ENCODE measurements at places on chromosomes 3 and 15.

- no peak for DNase-seq
Observed at GRCh38 chr3:133211449-133211848, 173.3 kb downstream of the TMEM108 start.

DNA sequence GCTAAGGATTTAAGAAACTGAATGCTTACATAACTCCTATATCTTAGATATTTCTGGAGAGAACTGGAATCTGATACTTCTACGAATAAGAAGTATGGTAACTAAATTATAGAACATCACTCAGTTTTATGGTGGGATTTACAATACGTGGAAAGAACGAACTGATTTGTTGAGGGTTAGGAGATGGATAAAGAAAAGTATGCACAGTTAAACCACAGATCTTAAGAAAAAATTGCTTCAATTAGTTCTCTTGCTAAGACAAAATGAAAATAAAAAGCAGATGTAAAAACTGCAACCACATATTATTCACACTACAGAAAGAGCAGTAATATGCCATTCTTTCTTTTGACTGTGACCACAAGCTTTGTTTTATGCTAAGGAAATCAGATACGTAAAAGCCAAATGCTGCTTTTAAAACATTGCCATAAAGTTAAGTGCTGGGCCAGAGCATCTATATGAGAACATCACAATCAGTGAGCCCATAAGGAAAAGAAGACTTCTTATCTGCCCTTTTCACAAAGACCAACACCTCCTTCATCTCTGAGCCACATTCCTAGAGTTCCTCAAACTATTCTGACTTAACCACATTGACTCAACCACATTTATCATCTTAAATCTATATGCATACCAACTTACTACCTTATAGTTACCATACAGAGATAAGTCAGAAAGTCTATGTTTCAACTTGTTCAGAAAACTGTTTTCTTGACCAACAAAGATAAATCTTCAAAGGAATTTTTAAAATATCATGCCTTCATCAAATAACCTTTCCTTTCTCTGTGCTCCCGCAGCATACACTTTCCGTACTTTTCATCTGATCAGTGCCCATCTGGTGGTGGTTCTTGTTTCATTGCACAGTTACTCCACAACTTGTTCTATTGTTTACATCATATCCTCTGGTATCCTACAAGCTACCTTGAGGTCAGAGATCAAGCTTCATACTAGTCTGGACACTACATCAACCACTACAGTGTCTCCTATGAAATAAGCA lies 61.7 kb downstream of the FSIP1 start:
- no peak for DNase-seq

- DNase-seq = no peak
Observed at GRCh38 chr15:53401503-53401902, 358.0 kb downstream of the WDR72 start.

- no peak for DNase-seq
Observed at GRCh38 chr15:66097151-66098021, 156.2 kb downstream of the MEGF11 start.

- DNase-seq = no peak
Observed at GRCh38 chr15:101651554-101652097, 555 bp downstream of the TM2D3 start.

DNA sequence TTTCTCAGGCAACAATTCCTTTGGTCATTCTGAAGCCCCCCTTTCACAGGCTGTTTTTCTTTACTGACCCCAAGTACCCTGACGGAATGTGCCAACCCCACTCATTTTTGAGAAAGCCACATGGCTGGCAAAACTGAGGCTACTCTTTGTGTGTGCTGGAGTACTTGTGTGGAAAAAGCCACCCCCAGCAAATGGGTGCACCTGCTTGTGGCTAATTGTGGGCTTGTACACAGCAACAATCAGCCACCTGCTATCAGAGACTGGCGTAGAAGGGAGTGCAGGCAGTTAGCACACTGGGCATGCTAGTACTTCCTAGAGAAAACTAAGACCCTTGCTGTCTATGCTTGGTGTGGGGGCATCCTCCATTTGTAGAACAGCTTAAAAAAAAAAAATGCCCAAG lies 110.1 kb upstream of the LMOD3 start:
- DNase-seq = no peak

DNA sequence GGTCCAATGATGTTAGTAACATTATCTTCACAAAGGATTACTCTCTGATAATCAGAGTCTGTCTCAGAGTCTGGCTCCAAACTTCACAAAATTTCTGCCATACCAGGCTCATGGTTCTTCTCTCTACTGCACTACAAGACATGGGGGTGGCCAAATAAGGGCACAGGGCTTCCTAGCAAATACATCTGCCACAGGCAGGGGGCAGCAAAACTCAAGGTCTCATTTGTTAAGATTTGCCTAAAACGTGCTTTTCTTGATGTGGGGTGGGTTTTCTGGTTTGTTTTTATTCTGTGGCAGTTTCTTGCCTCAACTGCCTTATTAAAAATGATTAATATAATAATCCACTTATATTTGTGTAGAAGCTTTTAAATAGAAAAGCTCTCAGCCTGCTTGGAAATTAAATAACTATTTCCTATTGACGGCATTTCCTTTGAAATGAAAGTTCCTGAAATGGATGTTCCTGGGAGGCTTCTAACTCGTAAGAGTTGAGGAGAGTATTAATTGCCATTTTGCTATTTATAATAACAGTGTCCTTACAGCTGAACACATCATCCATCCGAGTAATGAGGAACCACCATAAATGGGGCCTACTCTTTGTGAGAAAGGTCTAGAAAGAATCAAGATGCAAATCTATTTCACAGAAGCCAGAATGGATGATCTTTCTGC lies 53.8 kb downstream of the SST start:
- DNase-seq = no peak

DNA sequence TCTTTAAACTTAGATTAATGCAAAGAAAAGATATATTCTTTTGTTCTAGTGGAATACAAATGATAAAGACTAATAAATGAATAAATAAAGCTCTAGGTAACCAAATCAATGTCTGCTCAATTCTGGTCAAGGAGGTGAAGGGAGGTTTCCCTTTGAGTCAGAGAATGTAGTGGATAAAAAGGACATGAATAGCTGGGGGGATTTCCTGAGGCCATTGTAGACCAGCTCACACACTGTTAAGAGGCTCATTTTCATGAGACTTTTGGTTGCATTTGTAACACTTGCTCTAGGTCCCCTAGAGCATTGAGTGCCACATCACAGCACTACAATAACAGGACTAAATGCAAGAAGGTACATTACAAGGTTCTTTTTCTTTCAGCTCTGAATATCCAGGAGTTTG lies 170.7 kb downstream of the TIGIT start:
- DNase-seq = no peak

- no peak for DNase-seq
Observed at GRCh38 chr3:13072239-13072599, 1.0 kb downstream of the IQSEC1 start.

GRCh38 chr15:76905855-76906254 lies 715 bp upstream of the SCAPER start:
- no peak for DNase-seq

GRCh38 chr3:33717616-33717865 lies 513 bp downstream of the CLASP2 start:
- no peak for DNase-seq

DNA sequence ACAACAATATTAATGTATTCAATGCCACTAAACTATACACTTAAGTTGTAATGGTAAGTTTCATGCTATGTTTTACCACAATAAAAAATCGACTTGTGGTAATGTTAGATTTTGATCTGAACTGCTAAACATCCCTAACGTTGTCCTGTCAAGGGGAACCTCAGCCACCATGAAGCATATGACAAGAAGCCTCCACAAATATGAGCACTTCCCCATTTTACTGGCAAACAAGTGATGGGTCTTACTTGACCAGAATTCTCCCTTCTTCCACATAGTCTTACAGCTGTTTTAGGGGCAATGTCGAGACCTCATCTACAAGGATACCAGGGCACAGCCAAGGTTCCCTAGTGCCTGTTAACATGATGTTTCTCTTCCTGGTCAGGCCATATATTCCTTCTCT lies 124.2 kb upstream of the ABI3BP start:
- DNase-seq = no peak

- DNase-seq = no peak
Observed at GRCh38 chr15:31276596-31277298, 49.9 kb upstream of the KLF13 start.

- no peak for DNase-seq
Observed at GRCh38 chr3:173992416-173992815, 594.9 kb downstream of the NLGN1 start.

DNA sequence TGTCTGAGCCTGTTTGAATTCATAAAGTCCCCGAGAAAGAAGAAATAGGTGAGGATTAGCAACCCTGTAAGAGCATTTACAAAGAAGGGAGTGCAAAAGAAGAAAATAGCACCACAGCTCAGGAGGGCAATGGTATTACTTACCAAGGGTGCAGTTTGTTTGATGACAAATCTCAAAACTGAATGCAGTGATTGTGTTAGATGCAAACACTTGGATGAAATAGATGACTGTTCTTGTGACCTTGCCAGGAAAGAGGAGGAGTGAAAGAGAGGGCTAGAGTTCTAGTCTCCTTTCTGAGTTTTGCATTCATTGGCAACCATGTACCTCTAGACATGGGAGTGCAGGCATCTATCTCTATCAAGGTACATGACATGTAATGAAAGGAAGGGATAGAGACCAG lies 1030.8 kb upstream of the CFAP20DC start:
- DNase-seq = no peak

DNA sequence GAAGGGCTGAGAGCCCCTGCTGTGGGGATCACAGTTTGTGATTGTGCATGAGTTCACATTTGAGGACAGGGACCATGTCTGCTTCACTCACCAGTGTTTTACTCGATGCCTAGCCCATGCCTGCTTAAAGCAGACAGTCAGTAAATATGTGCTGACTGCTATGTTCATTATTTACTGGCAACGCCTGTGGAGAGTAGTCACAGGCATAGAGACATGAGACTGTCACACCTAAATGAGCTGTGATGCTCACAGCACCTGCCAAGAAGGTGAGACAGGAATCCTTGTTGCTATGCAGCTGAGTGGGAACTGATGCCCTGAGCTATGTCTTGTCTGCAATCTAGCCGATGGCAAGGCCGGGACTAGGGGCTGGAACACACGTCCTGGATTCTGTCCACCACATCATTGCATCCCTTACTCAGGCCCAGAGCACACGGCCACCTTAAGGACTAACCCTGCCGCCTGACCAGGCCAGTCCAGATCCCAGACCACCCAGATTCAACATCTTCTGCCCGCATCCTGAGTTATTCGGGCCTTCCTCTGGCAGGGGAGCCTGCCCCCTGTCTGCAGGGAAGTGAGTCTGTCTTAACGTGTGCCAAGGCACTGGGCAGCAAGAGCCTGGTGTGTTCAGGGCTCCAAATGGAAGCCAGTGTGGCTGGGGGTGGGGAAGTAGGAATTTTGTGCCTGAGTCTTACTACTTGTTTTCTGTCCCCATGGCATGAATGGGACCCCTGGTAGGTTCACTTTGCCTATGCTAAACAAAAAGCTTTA lies 44.8 kb downstream of the FGD5 start:
- no peak for DNase-seq

- DNase-seq = no peak
Observed at GRCh38 chr15:99467853-99468464, 97.8 kb upstream of the MEF2A start.

DNA sequence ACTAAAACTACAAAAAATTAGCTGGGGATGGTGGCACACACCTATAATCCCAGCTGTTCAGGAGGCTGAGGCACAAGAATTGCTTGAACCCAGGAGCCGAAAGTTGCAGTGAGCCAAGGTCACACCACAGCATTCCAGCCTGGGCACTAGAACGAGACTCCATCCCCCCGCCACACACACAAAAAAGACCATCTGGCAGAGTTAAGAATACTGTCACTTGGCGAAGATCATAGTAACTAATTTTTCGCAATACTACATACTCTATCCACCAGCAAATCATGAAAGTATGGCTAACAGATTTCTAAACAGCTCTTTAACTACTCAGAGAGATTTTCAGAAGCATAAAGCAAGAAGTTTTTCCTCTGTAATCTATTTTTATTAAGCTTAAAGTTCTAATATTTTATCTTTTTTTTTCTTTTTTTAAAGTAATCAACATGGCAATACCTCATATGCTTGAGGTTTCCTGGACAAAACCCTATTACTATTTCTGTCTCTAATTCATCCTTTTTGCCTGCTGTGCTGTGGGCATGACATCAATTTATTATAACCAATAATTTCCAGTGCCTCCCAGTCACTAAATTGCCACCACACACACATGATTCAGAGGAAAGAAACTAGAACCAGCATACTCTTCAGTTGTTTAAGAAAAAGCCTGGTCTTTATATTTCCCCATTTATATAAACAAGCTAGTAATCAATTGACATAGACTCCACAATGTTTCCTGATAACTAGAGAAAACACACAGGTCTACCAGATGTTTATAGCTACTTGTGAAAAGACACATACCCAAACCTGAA lies 46.9 kb downstream of the CHSY1 start:
- DNase-seq = no peak

Data from activated gamma-delta T cell (primary cell).